NCI-H774 (cell line): ENCODE measurements at places on chromosomes 13 and 19.

GRCh38 chr13:21529146-21529893 is 70.2 kb upstream of the ZDHHC20 start:
- no peak for DNase-seq

GRCh38 chr19:3608750-3609322 is 2.2 kb upstream of the TBXA2R start:
- no peak for DNase-seq

GRCh38 chr19:1841209-1841924 is 6.9 kb downstream of the REXO1 start:
- DNase-seq = no peak

- no peak for DNase-seq
These were observed 94.7 kb upstream of the PRR20A start for GRCh38 chr13:57045826-57046546.

GRCh38 chr13:33373624-33374023 is 88.1 kb upstream of the STARD13 start:
- DNase-seq = no peak

- no peak for DNase-seq
These were observed 158.6 kb upstream of the SOX1 start for GRCh38 chr13:111908361-111908760.

GRCh38 chr13:42112864-42113263 is 64.4 kb downstream of the DGKH start:
- DNase-seq = no peak

GRCh38 chr19:4671185-4671851 is 1.2 kb upstream of the MYDGF start:
- no peak for DNase-seq

- DNase-seq = no peak
These were observed 343.0 kb downstream of the PCDH9 start for GRCh38 chr13:66887088-66887487.

DNA sequence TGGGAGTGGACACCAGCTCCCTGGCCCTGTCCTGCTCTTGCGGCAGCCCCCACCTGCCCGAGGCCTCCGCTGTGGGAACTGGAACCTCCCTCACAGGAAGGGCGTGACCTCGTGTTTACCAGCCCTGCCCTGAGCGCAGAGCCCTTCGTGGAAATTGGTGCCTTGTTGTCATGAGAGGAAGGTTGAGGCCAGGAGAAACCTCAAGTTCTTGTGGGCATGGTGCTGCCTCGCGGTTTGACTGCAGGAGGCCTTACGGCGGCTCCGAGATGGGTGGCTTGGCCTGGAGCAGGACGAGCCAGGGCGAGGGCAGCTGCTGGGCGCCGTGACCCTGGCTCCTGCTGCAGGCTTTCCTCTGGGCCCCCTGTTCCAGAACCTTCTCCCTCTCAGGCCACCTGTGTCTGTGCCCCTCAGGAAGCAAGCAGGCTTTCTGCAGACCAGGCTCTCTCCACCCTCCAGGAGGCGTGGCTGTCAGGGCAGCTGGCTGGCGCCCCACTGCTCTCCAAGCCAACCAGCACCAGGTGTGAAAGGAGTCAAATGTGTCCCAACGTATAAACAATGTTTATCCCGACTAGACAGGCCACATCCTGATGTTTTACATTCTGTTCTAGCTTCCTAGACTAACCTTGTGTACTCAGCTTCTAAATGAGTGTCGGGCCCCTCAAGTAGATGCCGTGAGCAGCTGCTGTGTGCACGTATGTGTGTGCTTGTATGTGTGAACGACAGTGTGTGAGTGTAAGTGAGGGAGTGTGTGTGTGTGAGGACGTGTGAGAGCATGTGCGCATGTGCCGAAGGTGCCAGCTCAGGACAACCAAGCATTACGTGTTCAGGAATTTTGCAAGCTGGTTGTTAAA is 10.4 kb upstream of the RASA3 start:
- peak; percentile 93 for DNase-seq

DNA sequence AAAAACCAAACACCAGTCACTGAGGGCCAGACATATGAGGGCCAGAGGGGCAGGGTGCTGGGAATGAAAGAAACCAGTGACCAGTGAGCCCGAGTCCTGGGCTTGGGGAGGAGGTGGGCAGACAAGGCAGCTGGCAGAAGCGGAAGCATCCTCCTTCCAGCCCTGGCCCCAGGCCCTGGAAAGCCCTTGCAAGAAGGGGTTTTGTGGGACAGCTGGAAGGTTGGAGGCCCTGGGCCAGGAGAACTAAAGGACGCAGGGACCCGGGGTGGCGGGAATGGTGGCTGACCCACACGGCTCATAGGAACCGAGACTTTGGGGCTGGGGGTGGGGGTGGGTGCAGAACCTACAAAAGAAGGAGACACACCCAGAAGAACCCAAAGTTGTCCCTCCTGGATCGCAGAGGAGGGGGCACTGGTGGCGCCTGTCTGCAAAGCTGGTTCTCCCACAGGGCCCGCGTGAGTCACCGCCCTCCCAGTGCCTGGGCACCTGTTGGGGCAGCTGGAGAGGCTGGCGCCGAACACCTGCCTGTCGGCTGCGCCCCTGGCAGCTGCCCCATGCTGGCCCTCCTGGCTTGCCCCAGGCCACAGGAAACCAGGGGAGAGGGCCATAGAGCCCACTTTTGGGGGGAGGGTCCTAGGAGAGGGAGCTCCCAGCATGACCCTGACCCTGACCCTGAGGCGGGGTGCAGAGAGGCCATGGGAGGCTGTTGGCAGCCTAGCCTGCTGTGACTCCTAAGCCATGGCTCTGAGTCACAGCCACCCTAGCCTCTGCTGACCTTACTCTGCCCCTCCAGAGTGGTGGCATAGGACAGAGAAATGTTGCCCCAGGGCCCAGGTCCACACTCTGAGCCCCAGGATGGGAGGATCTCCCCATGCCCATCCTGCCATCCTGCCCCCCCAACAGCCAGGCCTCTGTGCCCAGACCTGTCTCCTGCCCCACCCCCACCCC is 802 bp downstream of the DMPK start:
- DNase-seq = peak; percentile 53

DNA sequence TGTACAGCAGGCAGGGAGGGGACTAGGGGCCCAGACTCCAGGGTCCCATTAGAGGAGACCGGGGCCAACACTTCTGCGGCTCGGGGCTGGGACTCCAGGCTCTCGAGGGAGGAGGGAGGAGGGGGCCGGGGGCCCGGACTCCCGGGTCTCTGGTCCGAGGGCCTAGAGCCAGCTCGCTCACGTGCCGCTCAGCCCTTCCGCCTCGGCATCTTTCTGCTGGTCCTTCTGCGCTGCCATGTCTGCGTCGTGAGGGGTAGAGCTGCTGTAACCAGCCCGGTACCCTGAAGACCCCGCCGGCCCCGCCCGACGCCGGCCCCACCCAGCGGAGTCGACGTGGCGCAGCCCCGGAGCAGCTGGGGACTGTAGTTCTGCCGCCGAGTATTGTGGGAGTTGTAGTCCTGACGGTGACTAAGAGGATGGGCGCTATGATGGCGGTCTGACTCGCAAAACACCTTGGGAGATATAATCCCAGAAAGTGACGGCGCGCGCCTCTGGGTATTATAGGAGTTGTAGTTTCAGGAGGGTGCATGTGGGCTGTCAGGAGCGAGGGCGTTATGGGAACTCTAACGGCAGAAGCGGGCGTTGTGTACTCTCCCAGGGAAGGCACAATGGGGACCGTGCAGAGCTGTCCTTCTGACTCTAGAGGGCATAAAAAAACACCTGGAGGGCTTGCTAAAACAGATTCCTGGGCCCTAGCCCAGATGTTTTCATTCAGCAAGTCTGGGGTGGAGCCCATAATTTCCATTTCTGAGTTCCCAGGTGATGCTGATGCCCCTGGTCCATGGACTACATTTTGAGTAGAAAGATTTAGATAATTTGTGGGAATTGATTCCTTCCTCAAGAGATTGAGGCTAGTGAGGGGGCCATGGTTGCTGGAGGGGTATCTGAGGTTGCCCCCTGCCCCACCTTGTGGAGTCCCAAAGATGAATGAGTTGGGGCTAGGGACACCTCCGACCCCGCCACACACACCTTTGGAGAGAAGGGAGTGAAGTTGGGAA is at the start of gene RABAC1:
Gene RABAC1 (minus strand): TSS at position 266 of the 998 bp plus-strand sequence. CDS start 29 bp downstream, at position 237.
- peak; percentile 83 for DNase-seq
